ENCODE measurements at places on chromosomes 12 and 14. TPM values are rescaled to one million over a fixed set of nuclear protein-coding genes. Genes with fewer than 3 reads are reported as not detected.

KRT82 gene
- not detected for total RNA-seq

ETNK1 gene
- 75.6 TPM for total RNA-seq

SLCO1B1 gene
- not detected for total RNA-seq

B3GNT4 gene
- total RNA-seq = 0.46 TPM

FOXA1 gene
- 0.15 TPM for total RNA-seq

IGF1 gene
- 0.80 TPM for total RNA-seq

TMEM132C gene
- total RNA-seq = not detected

ISCA2 gene
- 27.6 TPM for total RNA-seq

CACNA1C gene
- 0.04 TPM for total RNA-seq

NT5DC3 gene
- 12.7 TPM for total RNA-seq

AQP2 gene
- not detected for total RNA-seq

C1S gene
- 0.65 TPM for total RNA-seq

PTPRO gene
- total RNA-seq = not detected

LRRIQ1 gene
- total RNA-seq = not detected

LAG3 gene
- 324 TPM for total RNA-seq

TCL1B gene
- not detected for total RNA-seq

DAD1 gene
- total RNA-seq = 295 TPM

TESPA1 gene
- 80.5 TPM for total RNA-seq

THTPA gene
- total RNA-seq = 13.1 TPM

DPPA3 gene
- total RNA-seq = not detected

AKAP6 gene
- 0.65 TPM for total RNA-seq

SERPINA12 gene
- total RNA-seq = not detected

JDP2 gene
- total RNA-seq = 0.93 TPM

ADCY6 gene
- total RNA-seq = 0.25 TPM

DLGAP5 gene
- 46.2 TPM for total RNA-seq

NANOG gene
- not detected for total RNA-seq

PLEKHD1 gene
- total RNA-seq = 0.04 TPM

VRTN gene
- not detected for total RNA-seq

PARPBP gene
- 21.9 TPM for total RNA-seq

POTEG gene
- not detected for total RNA-seq

OASL gene
- total RNA-seq = 3.3 TPM

FAR2 gene
- 7.1 TPM for total RNA-seq

FITM1 gene
- 0.31 TPM for total RNA-seq

MSI1 gene
- total RNA-seq = 0.21 TPM

MIPOL1 gene
- total RNA-seq = not detected

FAM186B gene
- not detected for total RNA-seq

SLC24A4 gene
- total RNA-seq = not detected

PRPH gene
- total RNA-seq = not detected

CPNE8 gene
- total RNA-seq = 3.6 TPM

CFAP73 gene
- total RNA-seq = 0.17 TPM

MFAP5 gene
- total RNA-seq = not detected

PAPLN gene
- total RNA-seq = 0.27 TPM

NINJ2 gene
- total RNA-seq = 2.1 TPM

RDH16 gene
- 0.19 TPM for total RNA-seq

POLE2 gene
- total RNA-seq = 43.1 TPM

ANO4 gene
- not detected for total RNA-seq

FGD6 gene
- total RNA-seq = 1.6 TPM

RNF212B gene
- total RNA-seq = not detected

SSTR1 gene
- total RNA-seq = not detected

LHX5 gene
- total RNA-seq = not detected

Measured in activated CD8-positive, alpha-beta memory T cell treated with anti-CD3 and anti-CD28 coated beads for 36 hours (primary cell).